ENCODE measurements at places on chromosomes 12 and 14. TPM values are rescaled to one million over a fixed set of nuclear protein-coding genes. Genes with fewer than 3 reads are reported as not detected.

GRCh38 chr12:104410786-104411185 is 46.0 kb upstream of the CHST11 start:
- no peaks in the 10 kb centered on the region for H3K27me3 ChIP-seq
- no peak for DNase-seq
- no peak overlapping the region for H3K27ac ChIP-seq
- H3K36me3 ChIP-seq: no peaks in the 10 kb centered on the region

DNA sequence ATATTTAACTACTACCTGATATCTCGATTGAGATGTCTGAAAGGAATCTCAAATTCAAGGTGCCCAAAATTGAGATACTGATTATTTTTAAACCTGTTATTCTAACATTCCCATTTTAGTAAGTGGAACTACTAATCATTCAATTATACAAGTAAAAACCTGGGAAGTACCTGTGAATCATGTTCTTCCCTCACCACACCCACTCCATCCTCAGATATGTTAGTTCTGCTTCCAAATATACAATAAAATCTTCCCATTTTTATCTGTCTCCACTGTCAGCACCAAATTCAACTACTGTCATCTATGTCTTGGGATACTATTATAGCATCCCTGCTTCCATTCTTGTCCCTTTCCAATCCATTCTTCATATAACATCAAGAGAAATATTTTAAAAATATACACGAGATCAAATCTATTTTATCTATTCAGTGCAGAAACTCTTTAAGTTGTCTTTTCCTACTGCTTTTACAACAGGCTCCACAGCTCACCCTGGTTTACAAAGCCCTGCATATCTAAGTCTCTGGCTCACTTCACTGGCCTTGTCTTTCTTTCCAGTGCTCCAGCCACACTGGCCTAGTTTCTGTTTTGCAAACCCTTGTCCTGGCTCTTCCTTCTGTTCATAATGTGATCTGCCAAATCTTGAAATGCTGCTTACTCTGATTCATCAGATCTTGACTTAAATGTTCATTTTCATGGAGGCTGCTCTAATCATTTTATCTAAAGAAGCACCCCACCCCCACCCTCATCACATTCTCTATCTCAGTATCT is 122.3 kb downstream of the PTPRR start:
- no peak for DNase-seq
- H3K36me3 ChIP-seq: no peaks in the 10 kb centered on the region
- H3K27ac ChIP-seq: no peak overlapping the region
- H3K27me3 ChIP-seq: no peaks in the 10 kb centered on the region
- H3K4me1 ChIP-seq: no peaks in the 10 kb centered on the region

- no peak for DNase-seq
- no peaks in the 10 kb centered on the region for H3K4me1 ChIP-seq
- H3K27ac ChIP-seq: no peak overlapping the region
- H3K36me3 ChIP-seq: no peaks in the 10 kb centered on the region
- H3K4me3 ChIP-seq: no peak overlapping the region
- H3K27me3 ChIP-seq: no peaks in the 10 kb centered on the region
Measured at GRCh38 chr12:106527356-106527755, 55.4 kb upstream of the RFX4 start.

GRCh38 chr14:25658988-25659387 is 609.0 kb upstream of the STXBP6 start:
- H3K4me3 ChIP-seq: no peak overlapping the region
- H3K36me3 ChIP-seq: no peaks in the 10 kb centered on the region
- no peaks in the 10 kb centered on the region for H3K4me1 ChIP-seq
- no peak for DNase-seq
- no peak overlapping the region for H3K27ac ChIP-seq
- no peaks in the 10 kb centered on the region for H3K27me3 ChIP-seq

- peaks cover 6% of the 10 kb centered on the region for H3K36me3 ChIP-seq
- no peaks in the 10 kb centered on the region for H3K4me1 ChIP-seq
- no peak overlapping the region for H3K4me3 ChIP-seq
- H3K27me3 ChIP-seq: peaks cover 13% of the 10 kb centered on the region
Measured at GRCh38 chr12:113159937-113160336, 10.4 kb downstream of the CFAP73 start.

DNA sequence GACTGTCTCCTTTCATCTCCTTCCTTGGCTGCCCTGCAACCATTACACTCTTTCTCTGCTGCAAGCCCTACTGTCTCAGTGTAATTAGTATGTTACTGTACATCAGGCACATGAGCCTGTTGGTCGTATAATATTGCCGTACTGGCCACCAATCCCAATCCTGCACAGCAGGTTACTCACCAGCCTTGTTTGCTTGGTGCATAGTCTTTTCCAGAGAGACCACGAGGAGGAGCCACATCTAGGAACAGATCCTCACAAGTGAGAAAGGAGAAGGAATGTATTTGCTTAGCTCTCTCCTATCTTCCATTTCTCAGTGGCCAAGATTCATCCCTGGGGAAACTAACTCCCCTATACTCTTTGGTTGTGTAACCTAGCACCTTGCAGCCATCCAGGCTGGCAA is 33.0 kb upstream of the BICDL1 start:
- H3K4me1 ChIP-seq: no peaks in the 10 kb centered on the region
- H3K4me3 ChIP-seq: no peak overlapping the region

- H3K27me3 ChIP-seq: no peaks in the 10 kb centered on the region
- peak overlapping the region; percentile 92 for H3K4me3 ChIP-seq
- DNase-seq: no peak
- H3K27ac ChIP-seq: peak overlapping the region; percentile 78
- H3K4me1 ChIP-seq: peaks cover 3% of the 10 kb centered on the region
Measured at GRCh38 chr12:40106655-40107054, 774 bp upstream of the SLC2A13 start.

GRCh38 chr12:54544743-54545142 is 4.7 kb upstream of the PDE1B start:
- no peak overlapping the region for H3K4me3 ChIP-seq
- H3K27me3 ChIP-seq: no peaks in the 10 kb centered on the region
- no peak overlapping the region for H3K27ac ChIP-seq
- no peaks in the 10 kb centered on the region for H3K36me3 ChIP-seq

DNA sequence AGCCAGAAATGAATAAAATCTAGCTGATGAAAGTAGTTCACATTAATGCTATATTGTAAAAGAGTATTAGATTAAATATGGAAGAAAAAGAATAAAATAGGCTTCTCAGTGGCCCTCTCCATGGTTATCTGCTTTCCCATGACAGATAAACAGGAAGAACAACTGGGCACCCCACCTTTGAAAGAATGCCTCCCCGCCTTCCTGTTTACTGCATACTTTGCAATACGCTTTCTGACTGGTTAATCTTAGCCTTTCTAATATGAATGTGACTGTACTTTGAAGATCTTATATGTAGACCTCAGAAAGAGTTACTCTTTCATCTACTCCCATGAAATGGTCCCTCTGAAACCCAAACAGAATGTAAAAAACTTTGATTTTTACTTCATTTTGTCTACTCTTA is 34.1 kb upstream of the DAAM1 start:
- H3K4me3 ChIP-seq: no peak overlapping the region
- H3K27me3 ChIP-seq: no peaks in the 10 kb centered on the region
- DNase-seq: no peak
- no peak overlapping the region for H3K27ac ChIP-seq

DNA sequence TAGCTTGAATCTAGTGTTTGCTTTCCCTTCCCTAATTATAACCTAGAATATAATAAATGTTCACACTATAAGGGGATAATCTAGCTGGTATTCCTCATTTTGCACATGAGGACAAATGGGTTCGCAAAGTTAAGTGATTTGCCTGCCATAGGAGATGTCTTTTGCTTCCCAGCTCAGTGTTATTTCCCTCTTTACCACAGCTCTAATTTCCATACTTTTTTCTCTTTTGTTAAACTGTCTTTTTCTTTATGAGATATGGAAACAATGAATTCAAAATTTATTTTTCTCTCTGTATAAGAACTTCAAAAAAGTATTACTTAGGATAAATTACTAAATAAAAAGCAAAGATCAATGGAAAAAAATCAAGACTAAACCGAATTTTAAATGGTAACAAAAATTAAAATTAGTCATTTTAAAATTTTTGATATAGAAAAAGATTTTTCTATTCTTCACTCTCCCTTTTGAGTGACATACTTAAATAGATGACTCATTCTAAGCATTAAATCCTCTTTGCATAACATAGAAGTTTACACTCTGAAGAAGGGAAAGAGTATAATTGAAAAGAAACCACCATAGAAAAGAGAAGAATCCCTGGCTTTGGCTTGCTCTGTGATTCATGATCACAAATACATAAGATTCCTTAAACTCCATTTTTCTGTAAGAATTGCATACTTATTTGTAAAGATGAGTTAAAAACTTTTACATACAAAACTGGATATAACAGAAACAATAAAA is 97.3 kb downstream of the INSM2 start:
- no peaks in the 10 kb centered on the region for H3K36me3 ChIP-seq
- no peaks in the 10 kb centered on the region for H3K27me3 ChIP-seq
- no peaks in the 10 kb centered on the region for H3K4me1 ChIP-seq
- no peak for DNase-seq
- no peak overlapping the region for H3K4me3 ChIP-seq
- H3K27ac ChIP-seq: no peak overlapping the region

DNA sequence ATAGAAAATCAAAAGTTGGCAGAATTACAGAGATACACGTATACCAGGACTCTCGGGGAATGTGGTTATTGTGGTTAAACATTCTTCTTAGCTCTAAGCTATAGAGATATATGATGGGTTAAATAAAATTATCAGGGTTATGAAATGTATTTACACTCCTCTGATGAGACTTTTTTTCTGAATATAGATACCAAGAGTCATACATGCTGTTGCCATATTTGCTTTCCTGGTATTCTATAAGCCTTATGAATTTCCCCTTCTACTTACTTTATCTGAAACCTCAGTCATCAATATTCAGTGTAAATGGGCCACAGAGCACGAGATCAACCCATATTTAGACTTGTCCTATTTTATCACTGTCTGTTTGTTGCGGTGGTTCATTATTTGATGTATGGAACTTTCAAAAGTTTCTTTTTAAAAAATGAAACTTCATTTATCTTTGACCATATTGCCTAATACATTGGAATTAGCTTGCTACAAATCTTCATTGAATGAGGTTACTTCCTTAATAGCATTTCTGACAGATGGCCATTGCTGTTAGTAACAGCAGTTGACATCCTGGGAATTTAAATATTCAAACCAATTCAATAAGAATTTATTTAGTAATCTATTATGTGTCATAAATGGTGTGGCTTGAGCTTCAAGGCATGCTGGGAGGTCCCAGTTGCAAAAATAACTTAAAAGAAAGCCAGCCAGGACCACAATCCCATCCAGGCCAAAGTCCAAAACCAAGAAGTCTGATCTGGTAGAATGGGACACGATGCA is 393.5 kb downstream of the PCNX1 start:
- H3K4me1 ChIP-seq: no peaks in the 10 kb centered on the region
- no peaks in the 10 kb centered on the region for H3K36me3 ChIP-seq
- no peaks in the 10 kb centered on the region for H3K27me3 ChIP-seq

DNA sequence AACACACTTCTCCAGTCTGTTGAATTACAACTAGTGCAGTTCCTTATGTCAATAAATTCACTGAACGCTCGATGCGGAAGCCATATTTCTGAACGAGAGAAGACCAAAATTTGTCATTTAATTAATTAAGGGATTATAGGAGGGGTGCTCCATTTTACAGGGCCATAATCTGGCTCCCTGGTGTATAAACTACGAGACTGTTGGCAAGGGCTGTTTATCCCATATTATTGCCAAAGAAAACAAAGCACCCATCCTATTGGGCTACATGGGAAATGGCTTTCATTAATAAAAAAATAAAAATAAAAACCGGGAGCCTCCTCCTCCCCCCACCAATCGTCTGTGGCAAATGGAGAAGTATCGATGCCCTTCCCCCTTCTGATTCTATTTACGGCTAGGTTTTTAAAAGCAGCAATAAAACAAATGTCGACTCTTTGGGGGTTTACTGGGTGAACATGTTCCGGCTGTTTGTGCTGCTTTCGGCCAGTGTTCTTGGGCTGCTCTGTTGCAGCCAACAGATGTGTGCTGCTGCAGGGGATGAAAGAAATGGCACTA is 24.8 kb downstream of the ATF7 start:
- DNase-seq: no peak
- peaks cover 34% of the 10 kb centered on the region for H3K4me1 ChIP-seq
- no peak overlapping the region for H3K27ac ChIP-seq
- H3K36me3 ChIP-seq: no peaks in the 10 kb centered on the region

The PLD4 gene
- not detected for polyA plus RNA-seq

The IQSEC3 gene
- polyA plus RNA-seq: 0.30 TPM

The RHEBL1 gene
- polyA plus RNA-seq: 1.2 TPM

The FOXA1 gene
- polyA plus RNA-seq: not detected

The CAPZA3 gene
- polyA plus RNA-seq: not detected

Data from psoas muscle (tissue), 8 donors.